NAMALWA (cell line): ENCODE measurements at places on chromosomes 16 and 17.

DNA sequence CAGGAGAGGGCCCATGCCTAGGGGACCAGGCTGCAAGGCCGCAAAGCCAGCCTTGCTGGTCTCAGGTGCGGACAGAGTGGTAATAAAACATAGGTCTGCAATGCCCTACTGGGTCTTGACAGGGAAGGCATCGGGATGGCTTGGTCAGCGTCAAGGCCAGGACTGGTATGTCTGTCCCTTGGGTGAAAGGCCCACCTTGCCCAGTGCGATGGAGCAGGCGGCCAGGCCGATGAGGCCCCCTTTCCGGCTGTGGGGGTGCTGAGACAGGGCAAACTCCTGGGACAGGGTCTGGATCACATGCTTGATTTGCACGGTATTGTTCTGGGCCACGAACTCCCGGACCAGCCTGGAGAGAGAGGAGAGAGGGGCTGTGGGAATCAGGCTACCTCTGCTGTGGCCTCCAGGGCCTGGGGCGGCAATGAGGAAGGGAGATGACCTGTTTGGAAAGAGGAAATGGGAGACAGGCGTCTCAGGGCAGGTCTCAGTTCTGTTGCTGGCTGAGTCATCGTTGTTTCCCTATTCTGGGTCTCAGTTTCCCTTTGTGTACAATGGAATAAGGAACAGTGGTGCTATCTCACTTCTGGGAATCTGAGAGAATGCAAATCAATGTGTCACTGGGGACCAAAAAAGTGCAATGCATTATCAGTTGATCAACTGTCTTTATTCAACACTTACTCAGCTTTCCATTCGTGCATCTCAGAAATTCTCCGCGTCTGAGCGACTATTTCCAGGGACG, 14.8 kb downstream of the VAC14 start:
- DNase-seq: no peak

DNA sequence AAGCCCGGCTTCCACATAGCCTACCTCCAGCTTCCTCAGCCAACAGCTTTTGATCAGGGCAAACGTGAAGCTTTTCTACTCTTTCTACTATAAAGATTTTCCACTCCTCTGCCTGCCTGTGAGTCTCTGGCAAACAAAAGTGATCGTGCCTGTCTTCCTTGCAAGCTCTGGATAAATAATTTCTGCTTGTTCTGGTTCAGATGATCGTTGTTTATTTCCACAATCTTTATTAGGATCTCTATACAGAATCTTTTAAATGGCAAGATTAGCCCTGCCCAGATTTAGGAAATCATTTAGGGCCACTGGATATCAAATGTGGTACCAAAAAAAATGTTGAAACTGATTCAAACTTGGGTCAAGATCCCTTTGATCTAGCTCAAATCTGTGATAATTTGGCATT, 20.4 kb downstream of the KCNJ16 start:
- no peak for DNase-seq

GRCh38 chr16:21083729-21084268, 66.8 kb downstream of the DNAH3 start:
- DNase-seq: peak; percentile 56

DNA sequence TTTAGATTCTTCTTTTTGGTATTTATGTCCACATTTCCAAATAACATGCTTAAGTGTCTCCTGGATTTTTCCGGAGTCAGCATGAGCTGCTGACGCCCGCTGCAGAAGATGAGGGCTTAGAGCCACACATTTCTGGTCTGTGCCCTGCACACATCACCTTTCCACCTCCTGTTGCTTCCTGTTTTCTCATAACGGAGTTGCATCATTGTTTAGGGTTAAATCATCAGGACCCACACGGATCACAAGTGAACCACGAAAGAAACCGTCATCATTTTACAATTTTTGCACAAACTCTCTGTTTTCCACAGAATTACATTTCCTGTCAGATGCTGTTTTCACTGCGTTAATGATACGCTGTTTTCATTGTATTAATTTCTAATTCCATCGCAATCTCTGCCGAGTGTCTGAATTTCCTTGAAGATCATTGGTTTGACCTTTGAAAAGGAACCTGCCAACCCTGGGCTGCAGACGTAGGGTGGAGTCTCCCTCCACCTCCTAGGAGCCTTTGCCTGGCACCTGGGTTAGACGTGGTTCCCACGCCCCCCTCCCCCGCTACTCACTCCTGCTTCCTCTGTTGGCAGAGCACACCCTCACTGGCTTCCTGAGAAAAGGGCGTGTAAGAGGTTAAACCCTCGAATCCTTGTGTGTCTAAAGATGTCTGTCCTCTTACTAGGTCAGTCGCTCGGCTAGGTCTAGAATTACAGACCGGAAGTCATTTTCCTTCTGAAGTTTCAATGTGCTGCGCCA, 68.2 kb downstream of the RNF213 start:
- no peak for DNase-seq

DNA sequence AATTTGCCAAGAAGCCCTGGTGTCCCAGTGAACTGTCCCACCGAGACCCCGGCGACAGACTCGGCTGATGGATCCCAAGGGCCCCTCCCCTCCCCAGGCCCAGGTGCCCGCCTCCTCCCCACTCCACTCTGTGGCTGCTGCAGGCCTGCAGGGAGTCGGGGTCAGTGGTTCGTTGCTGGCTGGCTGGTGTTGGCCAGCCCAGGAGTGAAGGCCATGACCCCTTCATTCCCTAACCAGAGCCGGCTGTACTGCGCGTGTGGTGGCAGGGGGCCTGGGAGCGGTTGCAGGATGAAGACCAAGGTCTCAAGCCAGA, 9.2 kb upstream of the TBX2 start:
- DNase-seq: no peak

- no peak for DNase-seq
Observed at GRCh38 chr17:75227729-75228128, 22.2 kb downstream of the NUP85 start.

DNA sequence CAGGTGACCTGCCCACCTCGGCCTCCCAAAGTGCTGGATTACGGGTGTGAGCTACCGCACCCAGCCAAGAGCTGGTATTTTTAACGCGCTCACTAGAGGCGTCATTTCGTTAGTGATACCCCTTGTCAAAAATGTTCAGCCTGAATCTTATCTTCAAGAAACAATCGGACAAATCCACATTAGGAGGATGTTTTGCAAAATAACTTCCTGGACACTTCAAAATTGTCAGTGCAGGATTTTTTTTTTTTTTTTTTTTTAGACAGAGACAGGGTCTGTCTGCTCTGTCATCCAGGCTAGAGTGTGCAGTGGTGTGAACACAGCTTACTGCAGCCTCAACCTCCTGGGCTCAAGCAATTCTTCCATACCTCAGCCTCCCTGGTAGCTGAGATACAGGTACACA, 63.0 kb downstream of the RMI2 start:
- no peak for DNase-seq

DNA sequence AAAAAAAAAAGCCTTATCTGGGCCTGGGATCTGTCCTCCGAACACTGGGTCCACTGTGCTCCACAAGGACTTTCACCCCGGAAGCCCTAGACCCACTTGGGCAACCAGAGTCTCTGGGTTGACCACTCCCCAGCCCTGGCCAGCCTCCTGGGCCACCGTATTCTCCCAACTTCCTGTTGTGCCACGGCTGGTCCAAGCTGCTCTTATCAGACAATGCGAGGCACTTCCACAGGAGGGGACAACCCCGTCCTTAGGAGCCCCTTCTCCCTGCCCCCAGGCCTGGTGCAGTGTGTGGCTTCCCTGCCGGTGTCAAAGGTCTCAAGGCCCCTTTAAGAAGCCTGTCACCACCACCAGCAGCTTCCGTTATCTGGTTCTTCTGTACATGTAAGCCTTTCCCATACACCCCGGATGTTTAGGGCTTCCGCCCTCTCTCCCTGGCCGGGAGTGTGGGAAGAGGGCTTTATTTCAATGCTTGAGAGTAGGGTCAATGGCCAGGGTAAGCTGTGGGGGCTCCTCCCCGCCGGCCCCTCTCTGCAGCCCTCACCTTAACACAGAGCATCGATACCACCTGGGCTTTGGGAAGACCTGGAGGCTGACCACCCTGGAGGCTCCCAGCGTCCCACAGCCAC, 313.0 kb downstream of the SEC14L1 start:
- peak; percentile 62 for DNase-seq

DNA sequence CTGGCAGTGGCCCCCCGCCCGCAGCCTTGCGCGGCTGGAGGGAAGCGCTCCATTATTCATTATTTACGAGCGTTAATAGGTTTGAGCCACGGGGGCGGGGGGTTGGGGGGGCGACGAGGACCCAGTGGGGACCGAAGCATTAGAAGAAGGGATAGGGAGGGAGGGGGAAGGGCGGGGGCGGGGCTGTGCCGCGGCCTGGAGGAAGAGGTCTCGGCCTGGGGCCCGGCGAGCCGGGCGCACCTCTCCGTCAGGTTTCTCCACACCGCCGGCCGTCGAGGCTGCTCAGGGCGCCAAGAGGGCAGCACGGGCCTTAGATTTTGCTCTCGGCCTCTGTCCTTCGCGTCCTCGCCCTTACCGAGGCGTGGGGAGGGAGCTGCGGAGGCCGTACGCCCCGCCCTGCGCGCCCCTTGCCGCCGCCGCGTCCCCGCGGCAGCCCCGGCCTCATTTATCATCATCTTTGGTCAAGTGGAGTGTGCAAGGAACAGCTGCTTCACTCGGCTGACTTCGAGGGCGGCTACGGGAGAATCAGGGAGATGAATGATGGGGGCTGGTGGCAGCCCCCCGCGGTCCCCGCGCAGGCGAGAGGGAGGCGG, 54.2 kb downstream of the SREBF1 start:
- no peak for DNase-seq

GRCh38 chr17:5931616-5932015, 138.6 kb upstream of the WSCD1 start:
- DNase-seq: no peak

GRCh38 chr17:58316260-58316960, 12.2 kb downstream of the TSPOAP1 start:
- DNase-seq: no peak

- DNase-seq: no peak
Observed at GRCh38 chr17:6138761-6139446, 68.7 kb downstream of the WSCD1 start.

DNA sequence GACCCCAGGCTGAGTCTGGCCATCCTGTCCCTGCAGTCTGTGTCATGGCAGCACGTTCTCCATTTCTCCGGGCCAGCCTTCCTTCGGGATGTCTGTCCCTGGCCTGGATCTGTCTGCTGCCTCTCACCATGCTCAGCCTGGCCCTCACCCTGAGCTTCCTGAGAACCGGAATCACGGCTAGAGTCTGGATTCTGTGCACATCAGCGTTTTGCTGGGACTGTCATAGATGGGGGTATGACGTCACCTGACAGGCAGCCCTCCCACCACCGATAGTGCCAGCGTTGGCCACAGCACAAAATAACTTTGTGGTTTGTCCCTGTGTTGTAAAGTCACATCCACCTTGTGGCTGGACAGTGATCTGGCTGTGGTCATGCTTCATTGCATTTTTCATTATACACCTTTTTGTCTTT, 59.2 kb downstream of the B9D1 start:
- DNase-seq: peak; percentile 24

GRCh38 chr16:85686912-85687591, 1.7 kb downstream of the GINS2 start:
- DNase-seq: peak; percentile 40

GRCh38 chr17:37512442-37513068, 22.9 kb downstream of the DUSP14 start:
- no peak for DNase-seq

DNA sequence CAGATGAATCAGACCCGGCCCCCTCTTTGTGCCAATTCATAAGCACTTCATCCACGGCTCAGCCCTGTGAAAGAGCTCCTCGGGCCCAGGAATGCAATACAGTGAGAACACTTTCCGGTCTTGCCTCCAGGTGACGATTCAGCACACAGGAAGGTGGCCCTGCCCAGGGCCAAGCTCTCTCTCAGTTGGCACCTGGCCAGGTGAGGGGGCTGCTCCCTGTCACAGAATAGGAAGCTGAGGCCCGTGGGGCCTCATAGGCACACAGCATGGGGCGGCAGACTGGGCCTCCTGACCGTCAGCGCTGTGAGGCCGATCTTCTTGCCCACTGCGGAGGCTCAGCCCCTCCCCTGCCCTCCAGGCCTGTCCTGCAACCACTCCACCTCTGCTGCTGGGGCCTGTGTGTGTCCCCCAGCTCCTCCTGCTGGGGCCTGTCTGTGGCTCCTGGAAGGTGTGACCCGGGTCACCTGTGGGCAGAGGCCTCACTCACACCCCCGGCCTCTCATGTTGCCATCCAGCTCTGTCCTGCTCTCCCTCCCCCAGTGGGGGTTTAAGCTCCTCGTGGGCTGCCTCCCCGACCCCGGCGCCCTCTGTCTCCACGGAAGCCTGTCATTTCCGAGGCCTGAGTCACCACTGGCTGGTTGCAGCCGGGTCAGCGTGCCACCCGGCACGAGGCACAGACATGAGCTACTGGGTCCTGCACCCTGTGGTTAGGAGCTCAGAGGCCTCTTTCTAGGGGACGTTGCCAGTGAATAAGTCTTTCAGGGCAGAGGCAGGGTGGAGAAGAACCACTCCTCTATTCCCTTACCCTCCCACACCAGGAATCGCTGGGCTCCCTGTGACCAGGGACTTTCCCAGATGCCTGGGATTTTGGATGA, 114.4 kb downstream of the SEC14L1 start:
- no peak for DNase-seq

DNA sequence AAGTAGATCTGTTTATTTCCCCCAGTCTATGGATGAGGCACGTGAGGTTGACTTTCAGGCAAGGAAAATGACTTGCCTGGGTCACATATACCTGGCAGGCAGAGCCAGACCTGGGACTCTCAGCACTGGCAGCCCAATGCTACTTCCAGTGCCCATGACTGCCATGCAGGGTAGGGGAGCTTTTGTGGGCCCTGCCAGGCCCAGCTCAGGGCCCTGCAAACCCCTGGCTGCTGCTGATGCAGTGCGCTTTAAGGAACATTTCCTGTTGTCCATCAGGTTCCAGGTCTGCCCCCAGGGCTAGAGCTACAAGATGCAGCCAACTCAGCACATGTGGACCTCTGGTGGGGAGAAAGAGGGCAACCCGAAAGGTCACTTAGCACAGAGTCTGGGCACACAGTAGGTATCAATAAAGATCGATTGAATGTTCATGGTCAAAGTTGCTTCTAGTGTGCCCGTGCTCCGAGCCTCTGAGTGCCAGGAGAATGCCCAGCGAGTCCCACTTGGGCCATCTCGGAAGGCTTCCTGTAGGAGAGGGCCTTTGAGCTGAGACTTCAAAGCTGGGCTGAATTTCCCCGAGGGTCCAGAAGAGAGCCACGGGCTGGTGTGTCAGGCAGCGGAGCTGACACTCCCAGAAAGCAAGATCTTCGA, 513 bp upstream of the TBX21 start:
- DNase-seq: no peak

DNA sequence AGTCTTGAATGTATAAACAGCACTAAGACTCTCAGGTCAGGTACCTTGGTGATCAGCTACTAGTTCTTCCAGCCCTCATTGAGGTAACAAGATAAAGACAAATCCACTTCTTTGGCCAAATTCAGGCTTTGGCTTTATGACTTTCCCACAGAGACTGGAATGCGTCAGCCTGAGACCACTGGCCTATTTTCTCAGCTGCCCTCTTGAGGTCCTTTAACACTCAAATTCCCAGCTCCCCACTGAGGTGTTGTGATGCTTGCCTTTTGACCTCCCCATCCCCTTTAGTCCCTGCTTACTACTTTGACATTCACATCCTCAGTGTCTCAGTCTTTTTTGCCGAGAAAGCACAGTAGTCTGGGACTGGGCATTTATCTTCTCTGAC, 10.6 kb downstream of the TNFAIP1 start:
- DNase-seq: no peak
